NCI-H774 (cell line): ENCODE measurements at places on chromosomes 4 and X.
A peak's percentile ranks its signal among the peaks of the same experiment; 100 is the strongest.

GRCh38 chrX:121479406-121479805, 432.0 kb downstream of the GLUD2 start:
- no peak for DNase-seq

GRCh38 chr4:53907772-53908171, 156.6 kb downstream of the CHIC2 start:
- DNase-seq, result no peak

- peak; percentile 54 for DNase-seq
Observed at GRCh38 chrX:40107291-40108161, 9.8 kb upstream of the BCOR start.

DNA sequence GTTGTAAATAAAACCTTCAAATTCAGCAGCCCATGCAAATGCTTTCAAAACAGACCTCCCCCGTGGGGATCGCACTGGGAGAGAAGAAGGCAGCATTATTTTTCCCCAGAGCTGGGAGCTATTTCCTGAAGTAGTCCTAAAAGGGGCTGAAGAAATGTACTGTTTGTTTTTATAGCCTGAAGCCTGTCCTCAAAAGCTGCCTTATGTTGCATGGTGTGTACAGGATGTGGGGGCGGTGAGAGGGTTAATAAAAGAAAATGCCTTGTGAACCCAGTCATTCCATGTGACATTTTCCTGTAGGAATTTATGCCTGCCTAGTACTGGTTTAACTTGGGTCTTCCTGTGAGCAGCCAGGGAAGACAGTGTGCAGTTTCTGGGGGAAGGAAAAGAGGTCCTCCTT, 144.1 kb downstream of the SOWAHB start:
- no peak for DNase-seq

GRCh38 chr4:10611673-10612072, 72.9 kb downstream of the CLNK start:
- DNase-seq, result no peak

- DNase-seq, result no peak
Observed at GRCh38 chr4:6019316-6020263, 1.4 kb upstream of the C4orf50 start.

- DNase-seq, result no peak
Observed at GRCh38 chr4:6986072-6986780, 56.9 kb upstream of the TADA2B start.

- no peak for DNase-seq
Observed at GRCh38 chr4:6914448-6914847, 4.8 kb downstream of the TBC1D14 start.

DNA sequence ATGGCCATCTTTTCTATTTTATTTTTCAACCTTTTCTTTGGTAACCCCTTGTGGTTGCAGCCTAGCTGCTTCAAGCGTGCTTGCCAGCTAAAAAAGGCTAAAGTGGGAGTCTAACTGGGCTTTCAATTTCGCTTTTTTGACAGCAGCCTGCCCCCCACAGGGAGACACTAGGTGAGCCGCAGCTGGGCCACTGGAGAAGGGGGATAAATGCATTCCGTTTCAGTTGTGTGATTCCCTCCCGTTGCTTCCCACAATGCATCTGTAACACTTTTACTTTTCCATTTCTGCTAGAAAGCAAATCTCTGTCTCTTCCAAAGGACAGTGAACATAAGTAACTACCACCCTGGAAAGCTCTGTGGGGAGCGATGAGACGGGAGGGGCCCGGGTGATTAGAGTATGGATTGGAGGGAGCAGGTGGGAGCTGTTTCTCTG, 86.3 kb upstream of the RAPGEF2 start:
- no peak for DNase-seq

DNA sequence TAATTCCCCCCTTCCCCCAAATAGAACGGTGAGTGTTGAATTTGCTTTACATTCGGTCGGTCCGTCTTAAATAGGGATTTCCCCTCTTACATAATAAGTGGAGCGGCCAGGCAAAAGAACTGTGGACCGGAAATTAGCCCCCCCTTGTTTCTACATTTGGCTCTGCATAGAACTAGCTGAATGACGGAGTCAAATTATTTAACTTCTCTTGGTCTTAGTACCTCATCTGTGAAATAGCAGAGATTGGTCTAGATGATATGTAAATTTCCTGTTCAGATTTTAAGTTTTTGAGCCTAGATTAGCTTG, 1.3 kb downstream of the SPATA18 start:
- DNase-seq, result no peak

DNA sequence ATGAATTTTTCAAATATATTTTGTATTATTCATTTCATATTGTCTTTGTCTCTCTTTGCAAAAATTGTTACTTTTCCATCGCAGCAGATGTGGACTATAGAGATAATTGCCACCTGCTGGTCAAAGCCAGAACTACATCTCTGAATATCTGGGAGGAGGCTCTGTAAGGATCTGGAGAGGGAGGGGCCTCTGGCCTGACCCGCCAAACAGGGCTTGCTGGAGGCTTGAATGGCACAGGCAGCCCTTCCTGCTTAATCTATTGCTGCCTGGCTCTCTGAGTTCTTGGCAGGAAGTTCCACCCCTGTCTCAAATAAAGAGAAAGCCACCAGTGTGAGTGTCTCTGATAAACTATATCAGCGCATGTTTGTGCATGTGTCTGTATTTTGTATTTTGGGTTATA, 132.4 kb downstream of the ZMAT1 start:
- DNase-seq, result peak; percentile 80

- no peak for DNase-seq
Observed at GRCh38 chr4:6338175-6338950, 68.7 kb downstream of the WFS1 start.

GRCh38 chrX:44042751-44043150, 69.6 kb upstream of the NDP start:
- DNase-seq, result no peak

GRCh38 chr4:53240573-53240972, 125.3 kb downstream of the SCFD2 start:
- no peak for DNase-seq

DNA sequence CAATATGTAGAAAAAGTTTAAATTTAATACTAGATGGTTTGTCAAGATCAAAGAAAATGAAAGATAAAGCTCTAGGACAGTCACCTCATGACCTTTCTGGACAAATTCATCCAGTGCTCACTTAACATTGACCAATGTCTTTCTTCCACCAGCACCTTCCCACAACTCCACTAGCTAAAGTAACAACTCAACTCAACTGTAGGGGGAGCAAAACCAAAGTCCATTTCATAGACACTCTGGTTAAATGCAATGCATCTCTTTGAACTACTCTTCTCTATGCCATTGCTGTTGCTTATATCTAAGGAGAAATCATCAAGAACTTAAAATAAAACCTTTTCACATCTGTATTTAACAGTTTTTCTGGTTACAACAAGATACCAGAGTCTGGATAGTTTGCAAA, 25.1 kb downstream of the UGT2B4 start:
- DNase-seq, result no peak

GRCh38 chr4:161172396-161173026, 991.3 kb downstream of the FSTL5 start:
- no peak for DNase-seq

GRCh38 chrX:26848511-26848910, 614.6 kb downstream of the PPP4R3C start:
- no peak for DNase-seq

DNA sequence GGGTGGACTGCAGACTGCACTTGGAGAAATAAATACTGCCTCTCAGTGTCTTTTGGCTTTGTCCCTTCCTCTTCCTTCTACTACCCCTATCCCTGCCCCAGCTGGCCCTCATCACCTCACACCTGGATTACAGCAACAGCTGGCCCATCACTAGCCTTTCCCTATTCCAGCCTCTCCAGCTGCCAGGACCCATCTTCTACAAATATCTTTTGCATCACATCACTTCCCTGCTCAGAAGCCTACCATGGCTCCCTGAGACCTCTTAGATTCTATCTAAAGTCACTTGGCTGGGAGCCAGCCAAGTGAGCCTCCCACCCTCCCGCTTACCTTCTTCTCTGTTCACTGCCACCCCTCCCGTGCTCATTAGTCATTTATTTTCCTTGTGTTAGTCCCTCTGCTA, 66.8 kb downstream of the TSC22D3 start:
- DNase-seq, result no peak

DNA sequence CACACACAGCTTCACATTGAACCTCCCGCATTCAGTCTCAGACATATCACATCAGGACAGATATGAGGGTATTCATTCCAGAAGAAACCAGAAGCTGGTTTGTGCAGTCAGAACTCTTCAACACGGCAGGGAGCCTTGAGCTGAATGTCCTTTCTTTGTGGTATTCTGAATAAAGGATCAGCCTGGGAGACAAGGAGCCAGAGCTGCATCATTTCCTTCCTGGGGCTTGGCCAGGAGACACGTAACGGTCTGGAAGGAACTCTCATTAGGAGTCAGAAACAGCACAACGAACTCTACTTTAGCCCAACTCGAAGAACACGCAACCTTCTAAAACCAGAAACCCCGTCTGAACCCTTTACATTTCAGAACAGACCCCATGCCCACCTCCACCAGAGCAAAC, 46.4 kb downstream of the KDR start:
- no peak for DNase-seq

DNA sequence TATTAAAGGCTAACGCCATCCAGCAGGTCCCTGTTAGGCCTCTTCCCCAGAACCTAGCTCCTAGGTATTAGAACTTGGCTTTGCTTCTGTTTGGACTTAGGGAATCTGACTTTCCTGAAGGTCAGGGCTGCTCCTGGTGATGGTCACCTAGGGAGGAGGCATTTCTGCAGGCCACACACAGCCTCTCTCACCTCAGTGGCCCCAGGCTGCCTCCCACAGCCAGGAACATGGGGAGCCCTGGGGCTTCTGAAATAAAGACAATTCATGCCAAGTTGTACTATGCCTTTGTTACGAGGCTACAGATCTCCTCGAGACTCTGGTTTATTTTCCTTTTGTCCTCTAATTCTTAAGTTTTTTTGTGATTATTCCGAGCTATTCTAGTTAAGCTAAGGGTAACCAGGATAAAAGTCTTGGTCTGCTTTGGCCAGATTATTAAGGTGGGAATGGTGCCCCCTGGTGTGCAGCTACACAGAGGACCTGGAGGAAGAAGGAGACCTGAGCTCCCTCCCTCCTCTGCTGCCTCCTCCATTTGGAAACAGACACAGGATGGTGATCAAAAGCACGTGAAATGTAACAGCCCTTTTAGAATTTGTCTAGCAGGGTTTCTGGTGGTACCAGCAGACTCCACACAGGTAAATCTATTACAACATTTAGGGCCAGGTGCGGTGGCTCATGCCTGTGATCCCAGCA, 131.0 kb downstream of the DCLK2 start:
- no peak for DNase-seq

DNA sequence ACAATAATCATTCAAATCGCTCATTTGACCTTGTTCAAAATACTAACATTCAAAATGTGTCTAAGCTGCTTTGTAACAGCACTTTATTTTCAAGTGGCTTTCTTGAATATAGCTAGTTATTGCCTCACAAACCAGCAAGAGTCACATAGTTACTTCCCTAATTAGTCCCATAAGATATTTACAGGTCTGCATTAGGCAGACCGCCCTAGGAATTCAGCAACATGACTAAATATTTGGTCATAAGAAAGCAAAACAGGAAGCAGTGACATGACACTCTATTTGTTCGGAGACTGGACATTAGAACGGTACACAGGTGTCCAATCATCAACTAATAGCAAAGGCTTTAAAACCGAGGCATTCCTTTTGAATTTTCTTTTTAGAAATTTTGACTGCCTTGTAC, 262.0 kb downstream of the COL25A1 start:
- no peak for DNase-seq

DNA sequence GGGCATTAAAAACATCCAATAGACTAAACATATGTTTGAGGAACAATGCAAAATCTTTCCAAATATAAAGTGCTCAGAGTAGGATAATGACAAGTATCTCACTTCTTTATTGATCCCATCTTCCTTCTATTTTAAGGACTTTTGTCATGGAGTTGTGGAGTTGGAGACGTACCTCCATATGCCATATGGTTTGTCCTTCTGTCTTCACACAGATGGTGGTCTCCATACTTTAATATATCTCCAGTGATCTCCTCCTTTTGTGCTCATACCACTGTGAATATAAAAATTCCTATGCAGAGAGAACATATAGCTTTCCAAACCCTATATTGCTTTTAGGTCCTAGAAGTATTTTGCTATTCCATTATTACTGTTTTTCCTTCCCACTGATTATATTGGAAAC, 64.5 kb downstream of the GABRB1 start:
- no peak for DNase-seq

DNA sequence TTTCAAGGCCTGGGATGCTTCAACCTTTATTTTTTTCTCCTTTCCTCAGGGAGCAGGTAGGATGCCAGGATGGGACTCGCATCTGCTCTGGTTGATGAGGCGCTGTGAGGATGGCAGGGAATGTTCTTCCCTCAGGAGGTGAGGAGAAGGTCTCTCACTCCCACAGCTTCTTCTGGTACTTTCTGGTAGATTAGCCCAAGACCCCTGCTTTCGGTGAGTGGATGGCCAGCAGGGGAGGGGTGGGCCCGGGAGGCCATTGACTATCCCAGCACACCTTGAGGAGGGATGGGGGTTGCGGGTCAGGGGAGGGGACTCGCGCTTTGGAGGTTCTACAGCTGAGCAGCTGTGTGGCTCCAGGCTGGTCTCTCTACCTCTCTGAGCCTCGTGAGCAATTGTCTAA, 14.8 kb downstream of the CYTL1 start:
- no peak for DNase-seq

DNA sequence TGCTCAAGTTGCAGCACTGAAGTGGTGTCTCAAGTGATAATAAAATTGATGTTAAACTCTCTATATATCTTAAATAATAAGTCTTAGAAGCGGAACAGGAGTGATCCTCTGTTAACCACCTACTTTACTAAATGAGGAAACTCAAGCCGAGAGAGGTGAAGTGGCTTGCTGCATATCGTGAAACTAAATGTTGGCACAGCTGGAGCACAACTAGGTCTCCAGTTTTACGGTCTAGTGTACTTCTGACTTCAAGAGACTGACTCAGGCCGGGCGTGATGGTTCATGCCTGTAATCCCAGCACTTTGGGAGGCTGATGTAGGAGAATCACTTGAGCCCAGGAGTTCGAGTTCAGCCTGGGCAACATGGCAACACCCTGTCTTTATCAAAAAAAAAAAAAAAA, 35.5 kb upstream of the PLS3 start:
- no peak for DNase-seq

DNA sequence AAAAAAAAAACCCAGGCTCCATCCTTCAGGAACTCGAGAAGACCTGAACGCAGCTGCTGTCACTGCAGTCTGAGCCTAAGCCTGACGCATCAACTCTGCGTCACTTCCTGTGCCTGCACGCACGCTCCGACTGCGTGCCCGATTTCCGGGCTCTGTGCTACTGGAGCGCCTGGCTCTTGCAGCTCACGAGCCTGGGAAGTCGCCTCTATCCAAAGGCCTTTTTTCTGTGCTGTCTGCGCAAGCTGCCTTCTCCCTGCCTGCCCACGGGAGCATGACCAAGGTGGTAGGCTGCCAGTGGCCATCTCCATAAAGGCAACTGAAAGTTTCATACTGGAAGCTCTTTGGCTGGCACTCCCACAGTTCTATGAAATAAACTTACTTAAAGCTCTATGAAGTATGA, 9.9 kb upstream of the GASK1B start:
- no peak for DNase-seq

GRCh38 chr4:181105487-181105886, 1137.7 kb upstream of the TENM3 start:
- DNase-seq, result no peak
